ENCODE measurements at places on chromosomes 5 and 9.

DNA sequence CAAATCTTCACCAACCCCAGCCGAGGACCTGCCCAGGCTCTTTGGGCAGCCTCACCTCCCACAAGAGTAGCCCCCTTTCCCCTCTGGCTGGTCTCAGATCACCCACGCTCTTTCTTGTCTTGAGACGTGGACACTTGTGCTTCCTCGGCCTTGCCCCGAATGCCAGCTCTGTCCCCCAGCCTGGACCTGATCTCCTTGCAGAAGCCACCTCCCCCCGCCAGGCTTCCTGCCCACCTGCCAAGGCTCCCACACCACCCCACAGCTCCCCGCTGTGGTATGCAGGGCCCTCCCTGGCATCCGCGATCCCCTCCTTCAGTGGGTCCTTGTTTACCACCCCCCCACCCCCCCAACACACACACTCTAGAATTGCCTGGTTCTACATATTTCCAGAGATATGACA is 133.7 kb downstream of the ROR2 start:
- DNase-seq, result no peak

DNA sequence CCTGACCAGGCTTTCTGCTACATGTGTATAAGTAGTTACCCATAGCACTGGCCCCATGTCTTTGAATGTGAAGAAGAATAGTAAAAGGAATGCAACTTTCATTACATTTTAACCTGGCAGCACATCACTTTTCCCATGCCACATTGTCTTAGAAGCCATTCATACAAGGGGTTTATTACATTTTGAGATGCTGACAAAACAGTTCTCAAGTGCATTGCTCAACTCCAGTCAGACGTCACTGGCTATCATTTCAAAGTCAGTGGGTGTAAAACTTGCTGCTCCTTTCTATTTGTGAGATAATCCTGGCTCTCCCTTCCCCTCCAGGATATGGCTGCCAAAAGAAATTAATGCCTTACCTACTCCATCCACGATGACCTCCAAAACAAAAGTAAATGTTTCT is 97.0 kb upstream of the VCAN start:
- no peak for DNase-seq

DNA sequence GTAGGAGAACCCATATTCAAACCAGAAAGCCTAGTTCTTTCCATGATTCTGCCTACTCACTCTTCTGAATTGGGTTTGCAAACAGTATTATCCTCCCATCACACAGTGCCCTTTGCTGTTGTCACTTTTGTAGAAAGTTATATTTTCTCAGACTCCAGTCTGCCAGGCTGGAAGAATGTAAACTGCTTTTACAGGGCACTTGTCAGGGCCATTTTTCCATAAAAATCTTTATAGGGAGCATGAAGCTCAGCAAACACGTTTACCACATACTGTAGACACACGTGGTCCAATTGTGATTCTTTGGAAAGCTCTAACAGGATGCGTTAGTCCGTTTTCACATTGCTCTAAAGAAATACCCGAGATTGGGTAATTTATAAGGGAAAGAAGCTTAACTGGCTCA is 204.0 kb downstream of the KCNN2 start:
- DNase-seq, result no peak

- DNase-seq, result no peak
Observed at GRCh38 chr9:72139226-72139625, 10.0 kb upstream of the GDA start.

DNA sequence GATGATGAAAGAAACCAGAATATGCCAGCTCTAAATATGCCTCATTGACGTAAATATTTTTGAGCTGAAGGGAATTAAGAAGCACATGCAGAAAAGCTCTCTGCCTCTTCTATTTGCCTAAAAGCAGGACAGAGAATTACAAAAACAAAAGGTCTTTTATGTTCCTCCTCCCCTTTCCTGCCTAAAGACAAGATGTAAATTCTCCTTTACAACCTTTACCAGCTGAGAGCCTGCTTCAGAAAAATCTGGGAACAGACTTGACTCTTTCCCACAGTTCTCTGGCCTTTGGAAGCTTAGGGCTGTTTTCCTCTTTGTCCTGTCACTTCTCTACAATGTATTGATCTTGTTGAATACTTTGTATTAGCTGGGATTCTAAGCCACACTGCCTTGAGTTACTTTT is 199.7 kb downstream of the TMC1 start:
- no peak for DNase-seq

GRCh38 chr9:101371813-101372212 is 13.0 kb downstream of the BAAT start:
- no peak for DNase-seq

- DNase-seq, result no peak
Observed at GRCh38 chr9:33331377-33331891, 41.1 kb downstream of the NFX1 start.

DNA sequence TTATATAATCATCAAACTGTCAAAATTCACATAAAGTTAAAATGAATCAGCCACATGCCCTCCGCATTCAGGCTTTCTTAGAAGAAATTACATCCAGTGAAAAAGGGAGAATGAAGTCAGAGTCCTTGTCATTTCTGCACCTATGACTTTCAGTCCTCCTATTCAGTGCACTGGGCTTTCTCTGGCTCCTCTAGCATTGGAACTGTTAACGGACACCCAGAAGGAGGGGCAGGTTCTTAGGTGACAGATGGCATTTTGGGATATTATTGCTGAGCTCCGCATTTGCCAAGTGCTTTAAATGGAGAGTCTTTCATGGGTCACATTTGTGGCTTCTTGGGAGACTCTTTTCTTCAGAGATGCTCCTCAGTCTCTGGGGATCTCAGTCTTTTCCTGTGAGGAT is 40.0 kb downstream of the ADAMTS19 start:
- DNase-seq, result no peak

DNA sequence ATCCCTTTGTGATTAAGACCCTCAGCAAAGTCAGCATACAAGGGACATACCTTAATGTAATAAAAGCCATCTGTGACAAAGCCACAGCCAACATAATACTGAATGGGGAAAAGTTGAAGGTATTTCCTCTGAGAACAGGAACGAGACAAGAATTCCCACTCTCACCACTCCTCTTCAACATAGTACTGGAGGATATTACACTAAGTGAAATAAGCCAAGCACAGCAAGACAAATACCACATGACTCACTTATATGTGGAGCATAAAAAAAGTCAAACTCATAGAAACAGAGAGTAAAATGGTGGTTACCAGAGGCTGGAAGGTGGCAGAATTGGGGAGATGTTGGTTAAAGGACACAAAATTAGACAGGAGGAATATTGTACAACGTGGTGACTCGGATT is 118.1 kb upstream of the NFIL3 start:
- no peak for DNase-seq

- DNase-seq, result no peak
Observed at GRCh38 chr9:91951944-91952520, 2.0 kb upstream of the ROR2 start.

GRCh38 chr9:123457583-123457982 is 101.6 kb downstream of the CRB2 start:
- DNase-seq, result no peak

GRCh38 chr5:55868846-55869245 is 17.7 kb downstream of the IL31RA start:
- no peak for DNase-seq

DNA sequence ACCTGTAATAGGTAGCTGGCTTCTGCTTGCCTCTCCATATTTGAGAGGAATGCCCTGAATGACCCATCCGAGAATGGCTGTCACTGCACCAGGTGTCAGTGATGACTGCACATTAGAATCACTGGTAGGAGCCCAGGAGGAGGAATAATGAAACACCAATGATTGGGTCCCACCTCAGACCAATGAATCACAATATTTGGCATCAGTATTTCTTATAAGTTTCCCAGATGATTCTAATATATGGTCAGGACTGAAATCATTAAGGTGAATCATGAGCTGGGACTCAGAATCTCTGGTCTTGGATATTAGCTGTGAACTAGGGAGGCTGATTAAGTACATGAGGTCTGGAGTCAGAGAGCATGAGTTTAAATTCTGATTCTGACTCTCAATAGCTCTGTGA is 23.4 kb downstream of the ARSB start:
- DNase-seq, result no peak

GRCh38 chr5:155619688-155620087 is 606.1 kb downstream of the KIF4B start:
- DNase-seq, result no peak

DNA sequence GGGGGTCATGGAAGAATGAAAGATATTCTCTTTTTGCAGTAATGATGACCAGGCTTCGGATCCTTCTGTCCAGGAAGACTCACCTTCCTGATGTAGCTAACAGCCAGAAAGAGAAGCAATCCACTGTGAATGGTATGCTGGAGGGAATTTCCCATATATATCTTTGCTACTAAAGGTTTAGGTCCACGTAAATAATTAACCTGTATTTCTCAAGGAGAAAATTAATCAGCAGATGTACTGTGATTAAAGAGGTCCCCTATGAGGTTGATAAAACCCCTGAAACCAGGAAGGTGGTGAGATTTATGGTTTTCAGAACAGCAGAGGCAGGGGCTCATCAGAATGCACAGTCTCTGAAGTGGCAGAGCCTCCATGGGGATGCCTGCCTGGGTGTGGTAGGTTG is 11.4 kb upstream of the RAB3C start:
- no peak for DNase-seq

GRCh38 chr5:149860801-149861322 is 83.7 kb downstream of the PDE6A start:
- no peak for DNase-seq

GRCh38 chr9:100440071-100440470 is 13.1 kb downstream of the MSANTD3 start:
- DNase-seq, result no peak

DNA sequence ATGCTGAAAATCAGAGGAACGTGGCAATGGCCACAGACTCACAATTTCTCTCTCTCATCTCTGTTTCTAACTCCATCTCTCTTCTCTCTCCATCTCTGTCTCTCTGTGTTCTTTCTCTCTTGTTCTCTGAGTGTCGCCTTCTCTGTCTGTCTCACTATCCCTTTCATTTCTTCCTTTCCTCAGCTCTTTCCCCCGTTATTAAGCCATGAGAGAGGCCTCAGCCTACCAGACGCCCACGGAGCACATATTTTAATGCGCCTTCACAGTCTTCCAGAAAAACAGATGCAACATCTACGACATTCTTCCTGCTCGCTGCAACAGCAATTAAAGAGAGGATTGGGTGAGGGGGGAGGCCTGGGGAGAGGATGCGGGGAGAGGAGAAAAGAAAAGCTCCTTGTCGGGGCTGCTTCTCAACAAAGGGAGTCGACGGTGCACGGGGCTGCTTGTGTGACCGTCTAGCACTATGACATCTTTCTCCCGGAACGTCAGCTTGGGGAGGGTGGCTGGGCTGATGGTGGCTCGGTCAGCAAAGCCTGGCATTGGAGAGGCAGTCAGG is 37.7 kb upstream of the NEURL1B start:
- no peak for DNase-seq

DNA sequence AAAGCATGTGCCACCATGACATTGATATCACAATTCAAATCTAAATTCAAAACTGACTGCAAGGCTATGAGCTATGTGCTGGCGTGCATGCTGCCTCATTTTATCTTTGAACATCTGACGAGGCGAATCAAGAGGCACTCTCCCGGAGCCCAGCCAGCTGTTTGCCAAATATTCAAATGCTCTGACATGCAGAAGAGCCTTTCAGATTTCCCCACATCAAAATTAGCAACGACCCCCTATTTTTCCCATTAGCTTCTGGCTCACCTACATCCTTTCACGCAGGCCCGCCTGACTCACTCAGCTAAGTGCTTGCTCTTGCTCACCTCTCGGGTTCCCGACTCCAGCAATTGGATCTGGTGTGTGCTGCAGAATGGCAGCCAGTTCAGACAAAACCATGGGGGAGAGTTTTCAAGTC is 159.0 kb downstream of the NR2F1-AS1 start:
- DNase-seq, result no peak

- no peak for DNase-seq
Observed at GRCh38 chr9:119544492-119544891, 175.3 kb upstream of the BRINP1 start.

DNA sequence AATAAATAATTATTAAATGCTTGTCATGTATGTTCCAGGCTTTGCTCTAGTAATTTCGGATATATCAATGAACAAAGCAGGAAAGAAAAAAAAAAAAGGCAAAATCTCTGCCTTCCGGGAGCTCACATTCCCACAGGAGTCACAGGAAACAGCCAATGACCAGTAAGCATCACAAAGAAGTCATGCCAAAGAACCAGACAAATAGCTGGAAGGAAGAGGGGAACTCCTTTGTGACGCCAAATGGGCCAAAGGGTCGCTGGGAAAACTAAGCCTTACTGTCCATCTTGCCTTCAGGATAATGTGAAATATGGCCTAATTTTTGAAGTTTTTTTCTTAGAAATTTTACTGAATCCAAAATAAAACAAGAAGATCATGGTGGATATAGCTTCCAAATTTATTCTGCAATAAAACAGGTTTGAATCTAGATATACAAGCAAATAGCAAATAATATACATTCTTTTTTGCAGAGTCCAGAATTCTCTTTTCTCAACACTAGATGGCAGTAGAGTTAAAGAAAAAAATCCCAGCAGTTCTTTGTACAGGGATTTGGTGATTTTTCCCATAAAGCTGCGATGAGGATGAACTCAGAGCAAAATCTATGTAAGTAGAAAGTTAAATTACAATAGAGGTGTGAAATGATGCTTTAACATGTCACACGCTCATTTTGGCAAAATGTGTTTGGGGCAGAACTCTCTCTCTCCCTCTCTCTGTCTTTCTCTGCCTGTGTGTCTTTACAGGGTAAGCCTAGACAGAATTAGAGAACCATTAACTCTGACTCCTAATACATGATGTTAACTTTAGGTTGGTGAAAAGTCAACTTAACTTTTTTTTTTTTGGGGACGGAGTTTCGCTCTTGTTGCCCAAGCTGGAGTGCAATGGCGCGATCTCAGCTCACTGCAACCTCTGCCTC is 60.0 kb upstream of the TUT7 start:
- DNase-seq, result no peak

DNA sequence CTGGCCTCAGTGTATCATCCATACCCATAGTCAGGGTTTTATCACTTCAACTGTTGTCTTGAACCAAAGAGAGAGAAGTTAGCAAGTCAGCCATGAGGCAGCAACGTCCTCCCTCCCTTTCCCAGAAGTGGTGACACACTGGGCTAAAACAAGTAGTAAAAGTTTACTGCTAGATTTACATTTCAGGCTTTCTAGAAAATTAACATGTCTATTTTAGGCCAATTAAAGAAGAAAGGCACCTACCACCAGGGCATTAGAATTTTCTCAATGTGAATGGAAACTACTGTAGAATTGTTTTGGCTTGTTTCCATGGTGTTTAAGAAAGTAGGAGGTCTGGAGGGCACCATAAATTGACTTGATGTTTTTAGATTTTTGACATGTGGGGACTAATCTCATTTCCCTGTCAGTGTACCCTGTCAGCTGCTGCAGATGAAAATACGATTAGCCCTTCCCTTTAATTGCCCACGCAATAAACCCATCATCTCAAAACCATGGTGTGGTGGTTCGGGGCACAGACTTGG is 121.8 kb upstream of the ELL2 start:
- no peak for DNase-seq

DNA sequence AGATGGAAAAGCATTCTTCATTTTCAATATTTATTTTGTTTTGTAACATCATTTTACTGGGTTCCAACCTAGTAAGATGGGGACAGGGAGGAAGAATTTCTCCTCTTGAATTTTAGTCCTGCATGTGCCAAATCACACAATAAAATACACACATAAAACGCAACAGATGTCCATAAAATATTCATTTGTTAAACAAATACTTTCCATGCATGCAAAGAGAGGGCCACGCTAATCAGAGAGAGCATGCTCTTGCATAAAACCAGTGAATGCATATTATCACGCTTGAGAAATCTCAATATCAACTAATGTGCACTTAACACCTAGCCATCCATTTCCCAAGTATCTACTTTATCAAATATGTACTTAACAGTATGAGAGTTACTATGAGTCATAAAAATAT is 212.6 kb upstream of the TARS1 start:
- no peak for DNase-seq

- DNase-seq, result no peak
Observed at GRCh38 chr5:141343953-141344463, 379 bp downstream of the PCDHGA3 start.
